Stimulated activated CD4-positive, alpha-beta T cell treated with anti-CD3 and anti-CD28 coated beads, TNF-alpha, amount 100 ng/mL, for 4 hours (primary cell): ENCODE measurements at places on chromosomes 12 and 14.

GRCh38 chr12:82361461-82361915, 3.2 kb downstream of the METTL25 start:
- no peak for DNase-seq

DNA sequence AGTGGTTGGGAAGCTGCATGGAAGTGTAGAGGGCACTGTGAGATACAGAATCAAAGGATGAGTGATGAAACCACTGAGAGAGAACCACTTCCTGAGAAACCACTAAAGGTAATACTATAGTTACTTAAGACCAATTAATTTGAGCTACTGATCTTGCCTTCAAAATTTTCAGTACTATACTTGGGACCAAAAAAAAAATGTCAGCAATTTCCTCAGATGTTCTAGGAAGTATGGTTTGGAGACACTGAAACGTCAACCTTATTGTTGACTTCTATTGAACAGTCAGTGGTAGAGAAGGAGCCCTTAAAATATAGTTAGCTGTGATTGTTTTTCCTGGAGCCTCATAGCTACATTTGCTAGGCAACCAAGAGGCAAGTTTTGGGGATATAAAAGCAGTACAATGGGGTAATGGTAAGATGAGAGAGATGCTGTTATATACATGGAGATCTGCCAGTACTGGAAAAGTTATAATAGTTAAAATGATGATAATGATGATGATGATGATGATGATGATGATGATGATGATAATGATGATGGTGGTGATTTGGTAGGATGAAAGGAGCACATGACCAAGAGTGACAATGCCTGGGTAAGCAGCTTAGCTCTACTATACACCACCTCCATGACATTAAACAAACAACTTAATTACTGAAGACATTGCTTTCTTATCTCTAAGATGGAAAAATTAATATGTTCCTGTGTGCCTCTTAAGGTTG, 300.9 kb upstream of the G2E3 start:
- DNase-seq, result no peak

DNA sequence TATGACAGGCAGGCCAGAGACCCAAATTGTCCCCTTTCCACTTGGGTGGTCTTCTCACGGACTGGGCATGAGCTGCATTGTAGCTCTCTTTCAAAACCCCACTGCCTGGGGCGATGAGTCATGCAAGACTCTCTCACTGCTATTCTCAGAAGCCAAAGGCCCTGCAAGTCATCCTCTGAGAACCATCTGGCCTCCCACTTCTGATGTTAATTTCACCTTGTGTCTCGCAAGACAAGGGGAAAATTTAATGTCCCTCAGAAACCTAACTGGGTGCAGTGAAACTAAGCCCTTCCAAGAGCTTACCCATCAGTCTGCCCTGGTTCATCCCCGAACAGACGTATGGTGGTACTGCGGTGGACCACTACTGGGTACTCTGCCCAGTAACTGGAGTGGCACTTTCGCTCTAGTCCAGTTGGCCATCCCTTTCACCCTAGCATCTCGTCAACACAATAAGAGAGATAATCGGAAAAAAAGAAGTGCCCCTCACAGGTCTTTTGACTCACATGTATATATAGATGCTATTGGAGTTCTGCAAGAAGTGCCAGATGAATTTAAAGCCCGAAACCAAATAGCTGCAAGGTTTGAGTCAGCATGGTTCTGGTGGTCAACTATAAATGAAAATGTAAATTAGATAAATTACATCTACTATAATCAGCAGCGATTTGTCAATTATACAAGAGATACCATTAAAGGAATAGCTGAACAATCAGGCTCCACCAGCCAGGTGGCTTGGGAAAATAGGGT, 31.3 kb upstream of the LALBA start:
- DNase-seq, result no peak

DNA sequence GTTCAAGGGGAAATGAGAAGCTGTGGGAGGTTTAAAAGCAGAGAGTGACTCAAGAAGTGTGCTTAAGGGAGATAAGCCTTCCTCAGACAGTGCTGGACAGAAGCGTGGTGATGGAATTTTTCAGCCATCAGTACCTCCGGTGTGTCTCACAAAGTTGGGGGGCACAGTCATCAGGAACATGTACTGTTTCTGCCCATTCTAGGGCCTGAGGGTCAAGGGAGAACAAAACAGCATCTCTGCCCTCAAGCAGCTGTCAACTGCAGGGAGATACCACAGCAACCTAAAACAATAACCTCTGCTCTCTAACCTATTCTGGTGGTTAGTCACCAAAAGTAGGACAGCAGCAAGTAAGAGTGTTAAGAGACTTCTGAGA, 2.0 kb upstream of the STON2 start:
- DNase-seq, result no peak

DNA sequence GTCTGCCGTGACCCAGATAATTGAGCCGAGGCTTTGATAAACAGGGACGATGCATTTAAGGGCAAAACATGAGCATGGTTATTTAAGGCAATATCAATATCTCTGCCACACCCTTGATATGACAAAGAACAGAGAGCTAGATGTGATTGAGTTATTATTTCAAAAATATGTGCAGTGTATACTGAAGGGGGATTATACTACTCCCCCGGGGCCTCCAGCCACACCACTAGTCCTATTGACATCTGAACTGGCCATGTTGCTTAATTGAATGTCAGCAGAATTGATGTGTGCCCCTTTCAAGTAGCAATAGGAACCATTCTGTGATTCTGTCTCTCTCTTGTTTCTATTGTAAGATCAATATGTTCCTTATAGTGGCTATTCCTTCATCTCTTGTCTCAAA, 794.8 kb upstream of the SEL1L start:
- DNase-seq, result no peak
